ENCODE measurements at places on chromosomes 12 and 14. TPM values are rescaled to one million over a fixed set of nuclear protein-coding genes. Genes with fewer than 3 reads are reported as not detected.
A peak's percentile ranks its signal among the peaks of the same experiment; 100 is the strongest.

DNA sequence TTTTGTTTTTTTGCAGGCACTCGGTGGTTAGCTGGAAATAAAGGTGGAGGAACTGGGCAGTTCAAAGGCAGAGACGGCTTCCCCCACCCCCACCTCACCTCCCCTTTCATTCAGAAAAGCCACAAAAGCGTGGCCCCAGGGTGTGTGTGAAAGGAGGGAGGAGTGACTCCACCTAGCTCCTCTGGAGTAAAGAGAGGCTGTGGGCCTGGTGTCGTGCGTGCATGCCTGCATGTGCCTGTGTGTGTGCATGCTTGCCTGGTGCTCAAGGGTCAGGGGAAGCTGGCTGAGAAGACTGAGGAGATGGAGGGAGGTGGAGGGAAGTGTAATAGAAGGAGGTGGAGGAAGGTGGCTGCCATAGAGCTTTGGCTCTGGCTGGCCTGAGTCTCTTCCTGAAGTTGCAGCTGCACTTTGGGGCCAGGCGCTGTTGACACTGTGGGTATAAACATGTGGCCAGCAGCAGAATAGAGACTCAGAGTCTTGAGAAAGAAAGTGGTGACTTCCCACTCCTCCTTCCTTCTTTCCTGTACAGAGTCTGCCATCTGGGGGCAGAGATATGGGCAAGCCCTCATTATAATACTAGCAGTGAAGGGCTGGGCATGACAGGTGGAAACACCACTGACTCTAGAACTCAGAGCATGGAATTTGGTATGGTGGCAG, 36.9 kb upstream of the SINHCAF start:
- no peak for DNase-seq
- no peaks in the 10 kb centered on the region for H3K4me1 ChIP-seq

The TMEM52B gene
- total RNA-seq: 2.3 TPM

The HOTAIR gene
- not detected for total RNA-seq

GRCh38 chr12:67986632-67987031, 2.6 kb upstream of the IFNG-AS1 start:
- H3K27ac ChIP-seq: no peak overlapping the region
- H3K36me3 ChIP-seq: no peaks in the 10 kb centered on the region
- no peaks in the 10 kb centered on the region for H3K27me3 ChIP-seq

GRCh38 chr14:22509751-22510300, 79.2 kb downstream of the DAD1 start:
- no peaks in the 10 kb centered on the region for H3K36me3 ChIP-seq
- no peak overlapping the region for H3K4me3 ChIP-seq
- no peak overlapping the region for H3K27ac ChIP-seq
- DNase-seq: no peak
- peaks cover 5% of the 10 kb centered on the region for H3K4me1 ChIP-seq
- H3K27me3 ChIP-seq: no peaks in the 10 kb centered on the region

DNA sequence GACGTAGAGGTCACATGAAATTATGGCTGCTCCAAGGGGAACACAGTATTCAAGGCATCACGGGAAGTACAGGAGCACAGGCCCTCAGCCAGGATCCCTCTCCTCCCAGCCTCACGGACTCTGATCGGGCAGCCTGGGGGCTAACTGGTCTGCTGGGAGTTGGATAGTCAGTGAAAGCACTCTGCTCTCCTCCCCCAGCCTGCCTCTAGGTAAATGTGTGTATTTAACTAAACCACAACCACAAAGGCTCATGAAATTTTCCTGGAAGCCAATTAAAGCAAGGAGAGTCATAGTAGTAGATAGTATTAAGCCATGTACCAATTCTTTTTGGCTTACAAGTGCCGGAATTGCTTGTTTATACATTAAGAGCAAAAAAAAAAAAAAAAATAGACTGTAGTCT, 254.3 kb downstream of the MSRB3 start:
- H3K27me3 ChIP-seq: no peaks in the 10 kb centered on the region
- no peak for DNase-seq
- H3K36me3 ChIP-seq: no peaks in the 10 kb centered on the region
- no peak overlapping the region for H3K27ac ChIP-seq
- H3K4me1 ChIP-seq: peaks cover 3% of the 10 kb centered on the region

The ITGB7 gene
- 7.7 TPM for total RNA-seq

The PTPN21 gene
- 70.6 TPM for total RNA-seq

DNA sequence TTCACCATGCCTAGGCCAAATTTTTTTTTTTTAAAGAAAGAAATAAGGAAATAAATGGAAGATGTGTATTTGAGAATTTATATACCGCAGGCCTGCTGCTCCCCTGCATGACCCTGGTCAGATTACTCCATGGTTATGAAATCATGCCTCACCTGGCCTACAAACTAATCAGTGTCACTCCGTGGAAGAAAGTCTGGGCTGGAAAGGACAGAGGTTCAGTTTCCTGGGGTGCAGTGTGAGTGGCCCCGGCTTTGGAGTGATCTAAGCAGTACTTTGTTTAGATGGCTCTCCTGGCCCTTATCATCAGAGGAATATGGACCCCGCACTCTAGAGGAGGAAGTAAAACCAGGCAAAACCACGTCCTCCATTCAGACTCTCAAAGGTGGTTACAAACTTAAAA, 9.6 kb downstream of the APOBEC1 start:
- H3K36me3 ChIP-seq: no peaks in the 10 kb centered on the region
- no peak overlapping the region for H3K4me3 ChIP-seq
- H3K4me1 ChIP-seq: no peaks in the 10 kb centered on the region
- H3K27me3 ChIP-seq: no peaks in the 10 kb centered on the region

GRCh38 chr14:58638231-58639197, 752 bp downstream of the DACT1 start:
- DNase-seq: peak; percentile 70
- H3K27me3 ChIP-seq: no peaks in the 10 kb centered on the region

The TBX5 gene
- total RNA-seq: 22.3 TPM

DNA sequence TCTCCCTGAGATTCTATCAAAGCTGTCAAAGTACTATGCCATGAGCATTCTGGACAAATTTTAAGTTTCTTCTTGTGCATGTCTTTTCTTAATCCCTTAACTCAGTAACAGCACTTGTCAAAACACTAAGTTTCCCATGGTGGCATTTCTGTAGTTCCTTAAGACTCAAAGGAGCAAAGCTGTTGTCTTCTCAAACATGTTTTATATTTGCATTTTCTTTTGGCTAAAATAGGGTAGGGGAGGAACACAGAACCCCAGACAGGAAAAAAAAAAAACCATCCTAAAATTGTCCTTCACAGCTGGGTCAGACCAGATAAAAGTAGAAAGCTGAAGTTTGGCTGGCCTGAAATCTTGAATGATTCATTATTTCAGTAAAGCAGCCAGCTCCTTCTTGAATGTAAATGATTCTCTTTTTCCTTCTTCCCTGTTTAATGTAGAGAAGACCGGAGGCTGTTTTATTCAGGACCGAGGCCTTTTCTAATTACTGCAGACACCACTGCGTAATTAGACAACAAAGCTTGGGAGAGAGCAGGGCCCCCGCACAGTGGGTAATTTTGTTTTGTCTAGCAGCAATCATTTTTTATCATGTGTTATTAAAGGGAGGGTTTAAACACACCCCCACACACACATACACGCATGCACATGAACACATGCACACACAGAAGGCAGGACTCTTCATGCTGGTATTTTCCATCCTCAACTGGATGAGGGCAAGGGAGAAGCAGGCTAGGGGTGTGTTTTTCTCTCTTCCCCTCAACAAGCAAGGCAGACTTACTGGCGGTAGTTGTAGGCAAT, 51.0 kb downstream of the PAH start:
- H3K36me3 ChIP-seq: no peaks in the 10 kb centered on the region
- no peak overlapping the region for H3K27ac ChIP-seq
- H3K4me3 ChIP-seq: no peak overlapping the region
- DNase-seq: no peak

GRCh38 chr12:10111451-10111850, 12.7 kb upstream of the CLEC1A start:
- no peaks in the 10 kb centered on the region for H3K4me1 ChIP-seq
- no peak for DNase-seq
- no peak overlapping the region for H3K27ac ChIP-seq
- H3K36me3 ChIP-seq: no peaks in the 10 kb centered on the region
- H3K27me3 ChIP-seq: no peaks in the 10 kb centered on the region

- no peaks in the 10 kb centered on the region for H3K27me3 ChIP-seq
- DNase-seq: peak; percentile 88
- H3K4me3 ChIP-seq: no peak overlapping the region
- no peaks in the 10 kb centered on the region for H3K36me3 ChIP-seq
- H3K27ac ChIP-seq: no peak overlapping the region
Measured at GRCh38 chr14:102235275-102235897, 69.6 kb downstream of the MOK start.

DNA sequence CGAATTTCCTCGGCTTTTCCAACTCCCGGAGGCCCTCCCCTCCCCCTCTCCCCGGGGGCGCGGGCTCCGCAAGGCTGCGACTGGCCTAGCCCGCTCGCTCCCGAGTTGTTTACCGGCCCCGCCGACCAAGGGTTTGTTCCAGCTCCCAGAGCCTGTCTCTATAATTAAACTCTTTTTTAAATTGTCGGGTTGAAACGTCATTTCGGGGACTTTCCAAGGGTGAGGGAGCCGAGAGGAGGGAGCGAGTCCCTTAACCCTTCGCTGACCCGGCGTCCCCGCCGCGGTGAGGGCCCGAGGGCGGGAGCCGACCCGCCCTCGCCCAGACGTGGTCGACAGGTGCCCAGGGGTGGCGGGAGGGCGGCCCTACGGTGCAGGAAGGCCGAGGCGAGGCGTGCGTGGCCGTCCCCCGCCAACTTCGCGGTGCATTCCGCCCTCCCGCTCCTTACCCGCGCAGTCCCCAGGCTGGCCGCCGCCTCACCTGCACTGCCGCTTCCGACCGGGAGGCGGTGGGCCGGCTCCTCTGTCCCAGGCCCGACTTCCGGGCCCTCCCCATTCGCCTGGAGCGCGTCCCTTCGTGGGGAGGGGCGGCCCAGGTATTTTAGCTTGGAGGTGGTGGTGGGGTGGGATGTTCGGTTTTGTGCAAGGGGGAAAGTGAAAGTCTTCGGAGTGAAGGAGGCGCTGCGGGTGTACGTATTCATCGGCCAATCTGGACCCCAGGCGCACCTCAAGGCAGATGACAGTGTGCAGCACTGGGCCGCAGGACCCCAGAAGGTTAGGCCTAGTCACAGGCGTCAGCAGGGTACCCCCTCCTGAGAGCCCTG, 2.9 kb upstream of the ZFP36L1 start:
- peaks cover 15% of the 10 kb centered on the region for H3K4me1 ChIP-seq
- DNase-seq: peak; percentile 93
- H3K4me3 ChIP-seq: peak overlapping the region; percentile 97
- H3K27me3 ChIP-seq: no peaks in the 10 kb centered on the region
- peak overlapping the region; percentile 100 for H3K27ac ChIP-seq

DNA sequence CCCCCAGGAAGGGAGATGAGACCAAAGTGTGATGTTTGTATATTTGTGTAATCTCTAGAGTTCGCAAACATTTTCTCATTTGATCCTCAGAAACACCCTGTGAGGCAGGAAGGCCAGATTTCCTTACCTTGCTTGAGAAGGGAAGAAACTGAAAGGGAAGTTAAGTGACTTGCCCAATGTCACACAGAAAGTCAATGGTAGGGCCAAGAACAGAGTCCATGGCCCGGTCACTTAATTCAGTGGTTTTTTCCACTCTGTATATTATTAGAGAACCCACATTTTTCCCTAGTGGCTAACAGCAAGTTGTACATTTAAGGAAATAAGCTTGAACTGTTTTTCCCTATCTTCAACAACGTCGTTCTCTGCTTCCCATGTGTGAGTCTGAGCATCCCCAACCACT, 25.6 kb upstream of the CHPT1 start:
- H3K36me3 ChIP-seq: no peaks in the 10 kb centered on the region
- H3K27ac ChIP-seq: no peak overlapping the region
- peaks cover 4% of the 10 kb centered on the region for H3K4me1 ChIP-seq

GRCh38 chr12:24597580-24597979, 351.3 kb downstream of the BCAT1 start:
- H3K27me3 ChIP-seq: no peaks in the 10 kb centered on the region
- no peak overlapping the region for H3K27ac ChIP-seq
- no peak overlapping the region for H3K4me3 ChIP-seq
- DNase-seq: no peak

The AGAP2 gene
- total RNA-seq: 5.4 TPM

GRCh38 chr12:81083906-81084513, 6.1 kb downstream of the ACSS3 start:
- no peak for DNase-seq
- H3K27ac ChIP-seq: no peak overlapping the region
- H3K27me3 ChIP-seq: no peaks in the 10 kb centered on the region
- peaks cover 17% of the 10 kb centered on the region for H3K4me1 ChIP-seq

The CFAP73 gene
- total RNA-seq: not detected

- no peaks in the 10 kb centered on the region for H3K36me3 ChIP-seq
- H3K4me1 ChIP-seq: no peaks in the 10 kb centered on the region
Measured at GRCh38 chr14:95910628-95911027, 34.0 kb downstream of the TUNAR start.

- H3K27me3 ChIP-seq: no peaks in the 10 kb centered on the region
- no peaks in the 10 kb centered on the region for H3K36me3 ChIP-seq
- DNase-seq: no peak
- no peak overlapping the region for H3K27ac ChIP-seq
Measured at GRCh38 chr14:74459289-74459946, 33.4 kb upstream of the SYNDIG1L start.

GRCh38 chr12:50517421-50518048, 12.8 kb downstream of the DIP2B start:
- DNase-seq: no peak
- H3K27ac ChIP-seq: peak overlapping the region; percentile 78
- H3K36me3 ChIP-seq: no peaks in the 10 kb centered on the region
- H3K4me3 ChIP-seq: peak overlapping the region; percentile 2

The HOXC11 gene
- total RNA-seq: not detected

The SYCP3 gene
- total RNA-seq: 0.64 TPM

GRCh38 chr12:7934091-7934888, 1.7 kb downstream of the SLC2A3 start:
- no peaks in the 10 kb centered on the region for H3K27me3 ChIP-seq
- H3K4me1 ChIP-seq: peaks cover 13% of the 10 kb centered on the region
- H3K4me3 ChIP-seq: peak overlapping the region; percentile 71
- DNase-seq: no peak
- H3K36me3 ChIP-seq: peaks cover 38% of the 10 kb centered on the region
